ENCODE measurements at places on chromosomes 6 and 20.

GRCh38 chr6:144469144-144469575 is 184.0 kb downstream of the UTRN start:
- no peak for DNase-seq

DNA sequence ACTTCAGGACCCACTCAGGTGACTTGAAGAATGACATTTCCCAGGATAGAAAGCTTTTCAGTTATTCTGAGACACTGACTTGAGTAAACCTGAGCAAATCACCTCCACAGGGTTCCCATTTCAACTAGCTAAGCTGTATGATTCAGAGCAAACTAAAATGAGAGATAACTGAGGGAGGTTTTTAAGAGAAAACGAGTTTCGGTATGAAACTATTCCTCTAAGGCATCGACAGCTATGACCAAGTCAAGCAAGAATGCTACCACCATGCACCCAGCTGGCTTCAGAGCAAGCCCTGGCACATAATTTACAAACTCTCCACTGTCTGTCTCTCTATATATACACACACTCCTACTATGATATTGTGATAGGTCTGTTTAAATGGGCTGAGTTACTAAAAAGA is 75.4 kb downstream of the PERP start:
- no peak for DNase-seq

GRCh38 chr20:59028812-59029211 is 3.3 kb downstream of the ATP5F1E start:
- no peak for DNase-seq

- no peak for DNase-seq
Measured at GRCh38 chr6:165843121-165843520, 180.1 kb upstream of the PDE10A start.

GRCh38 chr6:148831531-148831930 is 84.7 kb downstream of the UST start:
- DNase-seq = no peak

DNA sequence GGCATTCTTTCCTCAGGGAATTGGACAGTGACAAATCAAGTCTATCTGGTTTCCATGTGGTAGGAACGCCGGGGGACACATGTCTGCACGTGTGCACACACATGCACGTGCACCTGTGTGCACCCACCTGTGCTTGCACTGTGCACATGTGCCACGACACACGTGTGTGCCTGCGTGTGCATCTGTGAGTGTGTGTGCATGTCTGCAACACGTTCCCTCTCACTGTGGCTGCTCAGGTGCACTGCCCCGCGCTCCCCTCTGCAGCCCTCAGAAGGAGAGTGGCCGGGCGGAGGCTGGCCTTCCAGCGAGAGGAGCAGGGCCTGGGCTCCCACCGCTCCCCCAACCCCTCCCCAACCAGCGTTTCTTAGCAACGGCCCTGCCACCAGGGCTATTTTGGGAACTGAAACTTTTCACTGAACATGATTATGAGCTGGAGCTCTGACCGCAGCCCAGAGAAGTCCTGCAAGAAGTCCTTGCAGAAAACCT is 147.8 kb downstream of the PHACTR3 start:
- no peak for DNase-seq

- DNase-seq = no peak
Measured at GRCh38 chr6:149182262-149182661, 135.2 kb upstream of the TAB2 start.

- no peak for DNase-seq
Measured at GRCh38 chr20:23301436-23302050, 49.0 kb upstream of the NXT1 start.

GRCh38 chr6:150310539-150310938 is 58.3 kb upstream of the IYD start:
- no peak for DNase-seq

DNA sequence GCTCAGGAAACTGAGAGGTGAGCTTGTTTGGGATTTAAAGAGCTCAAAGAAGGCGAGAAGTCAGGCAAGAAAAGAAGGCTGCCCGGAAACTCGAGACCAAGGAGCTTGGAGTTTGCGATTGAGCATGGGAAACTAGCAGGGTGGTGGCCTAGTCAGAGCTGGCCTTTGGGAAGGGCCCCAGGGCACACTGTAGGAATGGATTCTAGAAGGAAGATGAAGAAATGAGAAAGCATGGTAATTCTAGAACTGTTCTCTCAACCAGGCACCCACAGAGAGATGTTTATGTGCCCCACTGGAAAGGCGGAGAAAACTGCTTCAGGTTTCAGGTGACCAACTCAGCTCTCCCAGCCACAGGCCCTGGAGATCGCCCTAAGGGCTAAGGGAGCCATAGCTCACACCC is 126.2 kb downstream of the FOXO3 start:
- no peak for DNase-seq

- no peak for DNase-seq
Measured at GRCh38 chr6:41422161-41422560, 86.8 kb downstream of the NCR2 start.

DNA sequence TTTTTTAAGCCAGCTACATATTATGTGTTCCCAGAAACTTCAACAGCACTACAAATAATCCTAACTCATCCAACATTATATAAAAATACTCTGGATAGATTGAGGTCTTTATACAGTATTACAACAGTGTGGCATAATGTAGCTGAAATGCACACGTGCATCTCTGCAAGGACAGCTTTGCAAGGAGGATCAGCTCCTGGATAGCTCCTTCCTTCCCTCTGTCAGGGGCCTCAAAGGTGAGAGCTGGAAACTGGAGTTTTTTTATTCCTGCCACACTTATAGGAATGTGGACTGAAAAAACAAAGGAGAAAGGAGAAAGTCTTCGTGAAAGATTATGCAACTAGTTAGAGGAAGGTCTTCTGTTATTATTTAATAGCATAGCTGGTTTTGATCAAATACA is 53.1 kb downstream of the PLG start:
- no peak for DNase-seq

DNA sequence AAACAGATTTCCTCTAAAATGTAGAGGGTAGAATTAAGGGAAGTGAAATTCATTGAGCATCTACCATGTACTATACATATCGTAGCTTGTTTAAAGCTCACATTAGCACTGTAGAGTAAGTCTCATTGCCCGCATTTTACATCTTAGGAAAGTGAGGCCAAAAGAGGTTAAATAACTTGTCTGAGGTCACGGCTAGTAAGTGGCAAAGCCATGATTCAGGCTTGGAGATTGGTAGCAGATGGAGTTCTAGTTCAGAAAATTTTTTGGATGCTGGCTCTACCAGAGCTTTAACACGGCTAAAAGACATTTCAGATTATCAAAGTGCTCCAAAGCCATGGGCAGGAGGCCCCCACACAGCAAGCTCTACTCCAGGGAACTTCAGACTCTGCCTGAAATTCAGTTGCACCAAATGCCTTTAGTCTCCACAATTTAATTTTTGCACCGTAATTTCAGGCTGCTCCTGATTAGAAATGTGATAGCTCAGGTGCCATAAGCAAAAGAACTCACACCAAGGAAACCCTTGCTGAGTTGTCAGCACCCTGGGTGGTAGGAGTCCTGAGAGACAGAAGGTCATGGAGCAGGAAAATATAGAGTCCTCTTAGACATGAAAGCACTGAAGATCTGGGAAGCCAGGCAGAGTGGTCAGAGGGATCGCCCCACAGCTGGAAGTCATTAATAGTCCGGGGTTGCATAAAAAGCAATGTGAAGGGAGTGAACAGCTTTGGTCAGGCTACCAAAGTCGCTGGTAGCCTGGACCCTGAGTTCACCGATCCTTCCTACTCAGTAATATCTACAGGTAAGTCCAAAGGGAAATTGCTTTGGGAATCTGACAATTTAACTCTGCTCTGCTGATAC is 55.2 kb upstream of the ASIP start:
- DNase-seq = no peak

- no peak for DNase-seq
Measured at GRCh38 chr20:18672834-18673233, 85.0 kb downstream of the DTD1 start.

DNA sequence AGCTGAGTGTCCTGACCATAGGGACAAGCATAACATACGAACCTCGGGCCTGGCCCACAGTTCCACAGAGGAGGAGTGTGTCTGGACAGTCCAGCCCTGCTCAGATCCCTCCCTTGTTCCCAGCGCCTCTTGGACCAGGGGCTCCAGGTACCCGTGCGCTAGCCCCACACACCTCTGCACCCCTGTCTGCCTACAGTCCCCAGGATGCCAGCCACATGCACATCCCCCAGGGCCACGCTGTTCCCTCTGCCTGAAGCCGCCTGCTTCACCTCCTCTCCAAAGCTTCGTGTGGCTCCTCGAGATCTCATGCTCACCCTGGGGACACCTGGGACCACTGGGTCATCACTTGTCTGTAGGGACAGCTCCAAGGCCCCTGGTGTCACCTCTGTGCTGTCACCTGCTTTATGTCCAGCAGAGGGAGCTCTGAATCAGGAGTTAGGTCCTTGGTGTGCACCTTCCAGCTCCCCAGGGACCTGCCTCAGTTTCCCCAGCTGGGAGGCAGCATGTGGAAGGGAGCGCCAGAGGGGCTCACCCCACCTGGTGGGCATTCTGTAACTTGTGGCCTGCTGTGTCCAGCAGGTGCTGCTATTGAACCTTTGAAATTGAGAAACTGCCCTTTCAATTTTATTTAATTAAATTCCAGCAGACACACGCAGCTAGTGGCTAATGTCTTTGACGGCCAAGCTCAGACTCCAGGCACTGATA is 7.3 kb upstream of the YTHDF1 start:
- no peak for DNase-seq

GRCh38 chr6:16721977-16722376 is 39.3 kb downstream of the ATXN1 start:
- DNase-seq = no peak

- no peak for DNase-seq
Measured at GRCh38 chr20:61879303-61879620, 186.4 kb downstream of the TAF4 start.

DNA sequence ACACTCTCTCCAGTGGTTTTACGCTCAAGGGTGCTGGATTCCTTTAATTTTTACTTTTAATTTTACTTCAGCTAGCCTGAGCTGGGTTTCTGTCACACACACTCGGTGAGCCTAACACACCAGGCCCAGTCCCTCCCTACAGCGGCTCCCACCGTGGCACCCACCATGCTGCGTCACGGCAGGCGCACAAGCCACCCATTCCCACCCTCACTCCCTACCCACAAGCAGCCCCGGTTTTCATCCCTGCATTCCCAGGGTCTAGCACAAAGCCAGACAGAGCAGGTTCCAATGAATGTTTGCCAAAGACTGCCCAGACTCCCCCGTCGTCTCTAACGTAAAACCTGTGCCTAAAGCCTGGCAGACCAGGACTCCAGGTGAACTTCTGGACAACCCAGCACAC is 50.3 kb downstream of the MYH7B start:
- DNase-seq = no peak

- no peak for DNase-seq
Measured at GRCh38 chr6:155152211-155153076, 111.4 kb upstream of the CLDN20 start.

DNA sequence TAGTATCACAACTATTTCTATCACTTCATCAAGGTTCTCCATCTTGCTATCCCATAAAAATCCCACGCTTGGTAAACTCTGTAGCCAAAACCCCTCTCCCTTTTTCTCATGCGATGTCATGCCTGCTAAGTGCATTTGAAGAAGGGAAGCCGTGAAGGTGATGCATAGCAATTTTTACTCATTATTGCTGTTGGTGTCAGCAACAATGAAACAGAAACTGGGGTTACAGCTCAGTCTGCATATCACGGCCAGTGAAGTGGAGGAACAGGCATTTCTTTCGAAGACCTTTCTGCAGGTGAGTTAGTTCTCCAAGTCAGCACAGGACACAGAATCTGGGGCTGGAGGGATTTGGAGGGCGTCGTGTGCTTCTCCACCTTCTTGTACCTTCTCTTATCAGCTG is 5.8 kb downstream of the UNC93A start:
- DNase-seq = no peak

DNA sequence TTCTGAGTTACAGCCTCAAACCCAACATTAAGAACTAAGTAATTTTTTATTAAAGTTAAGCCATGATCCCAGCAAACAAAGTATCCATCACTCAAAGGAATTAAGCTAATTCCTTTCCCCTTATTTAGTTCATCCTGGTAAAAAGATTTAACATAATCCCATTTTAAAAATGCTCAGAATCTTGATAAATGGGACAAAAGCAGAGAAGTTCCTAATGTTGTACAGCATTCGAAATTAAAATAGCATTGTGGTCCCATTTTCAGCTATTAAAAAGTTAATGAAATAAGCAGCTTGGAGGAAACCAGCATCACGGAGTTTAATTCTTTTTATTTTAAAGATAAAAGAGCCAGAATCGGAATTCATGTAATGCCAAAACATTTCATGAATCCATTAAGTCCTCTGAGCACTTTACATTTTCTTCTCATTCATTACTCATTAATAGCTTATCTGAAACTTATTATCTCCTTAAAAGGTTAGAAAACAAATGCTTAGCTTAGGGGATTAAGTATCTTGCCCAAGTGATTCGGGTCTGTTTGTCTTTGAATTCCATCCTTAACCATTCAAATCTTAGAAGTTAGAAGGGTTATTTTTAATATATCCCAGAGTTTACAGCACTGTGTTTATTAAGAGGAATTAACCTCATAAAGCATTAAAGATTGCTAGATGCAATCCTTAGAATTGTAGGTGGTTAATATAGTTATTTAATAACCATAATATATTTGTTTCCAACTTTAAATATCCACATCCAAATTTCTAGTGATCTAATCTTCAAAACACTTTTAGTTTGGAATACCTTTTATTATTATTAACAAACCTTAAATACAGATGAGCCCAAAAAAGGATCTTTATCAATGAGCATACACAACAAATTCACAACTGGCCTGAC is 11.2 kb downstream of the RBM39 start:
- DNase-seq = no peak

- DNase-seq = no peak
Measured at GRCh38 chr6:35343092-35343834, 905 bp downstream of the PPARD start.

GRCh38 chr20:23291575-23292240 is 58.9 kb upstream of the NXT1 start:
- DNase-seq = no peak

GRCh38 chr6:11040134-11040533 is 4.0 kb downstream of the ELOVL2 start:
- no peak for DNase-seq

DNA sequence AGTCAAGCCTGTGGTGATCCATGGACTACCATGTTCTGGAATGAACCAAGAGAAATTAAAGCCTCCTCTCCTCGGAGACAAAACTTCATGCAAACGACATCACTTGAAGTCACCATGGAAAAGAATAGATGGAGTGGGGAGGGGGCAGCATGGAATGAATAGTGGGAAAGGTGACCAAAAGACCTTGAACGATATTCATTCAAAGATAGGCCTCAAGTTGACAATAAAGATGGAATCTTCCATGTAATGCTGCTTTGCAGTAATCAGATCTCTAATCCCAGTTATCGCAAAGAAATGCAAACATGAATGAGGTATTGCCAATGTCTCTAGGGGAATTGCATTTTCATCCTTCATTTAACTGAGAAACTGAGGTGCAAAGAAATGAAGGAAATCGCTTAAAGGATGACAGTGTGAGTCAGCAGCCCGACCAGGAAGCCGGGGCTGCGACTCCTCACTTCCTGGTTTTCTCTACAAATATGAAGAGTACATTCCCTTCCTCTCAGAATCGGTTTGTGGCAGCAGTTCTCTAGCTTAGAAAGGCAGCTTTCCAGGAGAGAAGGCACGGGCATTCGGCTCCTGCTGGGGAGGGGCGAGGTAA is 65.6 kb upstream of the RREB1 start:
- no peak for DNase-seq

- no peak for DNase-seq
Measured at GRCh38 chr6:68779366-68779765, 144.3 kb downstream of the ADGRB3 start.
